ENCODE measurements at places on chromosomes 1 and 21.

- no peak for DNase-seq
Measured at GRCh38 chr1:202648605-202649226, 61.5 kb downstream of the SYT2 start.

DNA sequence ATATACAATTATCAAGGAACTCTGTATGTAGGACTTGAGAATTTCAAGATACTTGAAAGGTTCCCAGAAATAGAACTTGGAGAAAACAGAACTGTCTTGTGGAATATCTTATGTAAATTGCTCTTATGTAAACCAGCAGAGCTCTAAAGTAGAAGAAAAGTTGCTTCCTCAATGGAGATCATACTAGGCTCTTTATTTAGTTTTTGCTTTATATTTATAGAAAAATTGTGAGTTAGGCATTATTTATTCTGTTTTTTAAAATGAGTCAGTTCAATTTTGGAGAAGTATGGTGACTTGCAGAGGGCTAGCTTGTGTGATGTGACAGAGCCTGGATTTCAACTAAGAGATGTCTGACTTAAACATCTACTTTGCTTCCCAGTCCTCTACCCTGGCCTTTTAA lies 40.4 kb downstream of the ATP6V1G3 start:
- no peak for DNase-seq

DNA sequence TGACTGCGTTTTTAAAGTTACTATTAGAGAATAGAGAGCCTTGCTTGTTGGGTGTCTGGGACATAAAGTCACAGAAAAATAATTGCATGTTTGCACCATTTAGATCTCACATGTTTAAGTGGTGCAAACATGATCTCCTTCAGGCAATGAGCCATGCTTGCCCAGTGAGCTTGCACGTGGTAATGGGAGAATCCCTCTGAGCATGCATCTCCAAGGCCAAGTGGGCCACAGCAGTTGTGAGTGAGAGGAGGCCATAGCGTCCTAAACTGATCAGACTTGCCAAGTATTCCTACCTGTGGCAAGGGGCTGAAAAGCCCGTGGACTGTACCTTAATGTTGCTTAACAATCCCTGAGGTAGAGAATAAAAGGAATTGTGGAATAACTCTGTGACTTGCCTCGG lies 158.3 kb downstream of the PLA2G4A start:
- DNase-seq, result no peak

DNA sequence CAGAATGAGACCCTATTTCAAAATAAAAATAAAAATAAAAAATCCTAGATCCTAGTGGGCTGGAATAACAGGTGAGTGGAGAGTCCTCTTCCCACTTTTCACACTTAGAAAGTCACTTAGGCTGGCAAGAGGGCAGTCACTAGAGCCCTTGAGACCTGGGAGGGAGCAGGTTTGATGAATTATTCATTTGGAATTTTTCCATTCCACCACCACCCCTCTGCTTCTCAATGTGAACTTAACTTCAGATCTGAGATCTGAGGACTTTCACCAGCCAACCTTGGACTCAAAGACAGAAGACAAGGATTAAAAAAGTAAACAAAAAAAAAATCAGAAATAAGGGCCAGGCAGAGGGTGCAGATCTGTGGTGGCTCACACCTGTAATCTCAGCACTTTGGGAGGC lies 16.5 kb downstream of the AKR7A3 start:
- no peak for DNase-seq
